ENCODE measurements at places on chromosomes 4 and X.

- ATAC-seq: no peak
These were observed 25.2 kb downstream of the NYX start for GRCh38 chrX:41472231-41472815.

DNA sequence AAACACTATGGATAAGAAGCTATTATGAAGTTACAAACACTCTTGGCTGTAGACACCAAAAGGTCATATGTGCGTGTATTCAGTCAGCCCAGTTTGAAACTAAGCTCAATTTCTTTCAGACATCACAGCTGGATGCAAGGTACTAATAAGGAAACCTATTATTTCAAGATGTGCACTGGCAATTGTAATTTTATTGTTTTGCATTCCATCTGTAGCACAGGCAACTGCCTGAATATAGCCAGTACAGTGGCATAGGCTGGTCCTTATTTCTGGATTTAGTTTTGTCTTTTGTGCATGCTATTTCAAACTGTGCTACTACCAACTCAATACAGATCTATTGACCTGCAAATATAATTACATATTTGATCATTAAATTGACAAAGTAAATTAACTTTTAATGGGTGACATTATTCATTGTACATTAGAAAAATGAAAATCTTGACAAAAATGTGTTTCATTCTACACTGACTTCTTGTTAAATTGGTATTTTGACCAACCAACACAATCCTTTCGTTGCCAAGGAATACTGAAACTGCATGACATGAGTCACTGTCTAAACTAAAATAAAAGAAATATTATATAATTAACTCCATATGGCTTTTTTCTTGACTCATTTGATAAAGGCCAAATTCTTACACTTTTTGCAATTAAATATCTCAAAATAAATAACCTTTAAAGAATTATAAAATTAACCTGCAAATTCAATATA lies 594.3 kb upstream of the ADGRL3 start:
- peak; percentile 85 for ATAC-seq

GRCh38 chr4:123064390-123064789 lies 142.0 kb upstream of the NUDT6 start:
- ATAC-seq: no peak

DNA sequence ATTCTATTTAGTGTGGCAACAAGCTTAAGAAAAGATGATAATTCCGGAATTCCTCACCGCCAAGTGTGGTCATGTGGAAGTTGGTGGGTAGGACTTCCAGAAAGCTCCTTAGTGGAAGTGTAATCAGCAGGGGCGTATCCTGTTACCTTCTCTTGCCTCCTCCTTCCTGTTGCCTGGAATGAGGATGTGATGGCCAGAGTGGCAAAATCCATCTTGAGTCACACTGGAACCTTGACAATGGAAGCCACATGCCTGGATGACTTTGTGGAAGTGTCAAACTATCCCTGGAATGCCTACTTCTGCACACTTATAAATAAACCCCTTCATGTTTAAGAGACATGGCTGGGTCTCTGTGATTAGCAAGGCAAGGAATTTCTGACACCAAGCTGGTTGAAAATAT lies 191.0 kb downstream of the PRDM5 start:
- ATAC-seq: no peak

DNA sequence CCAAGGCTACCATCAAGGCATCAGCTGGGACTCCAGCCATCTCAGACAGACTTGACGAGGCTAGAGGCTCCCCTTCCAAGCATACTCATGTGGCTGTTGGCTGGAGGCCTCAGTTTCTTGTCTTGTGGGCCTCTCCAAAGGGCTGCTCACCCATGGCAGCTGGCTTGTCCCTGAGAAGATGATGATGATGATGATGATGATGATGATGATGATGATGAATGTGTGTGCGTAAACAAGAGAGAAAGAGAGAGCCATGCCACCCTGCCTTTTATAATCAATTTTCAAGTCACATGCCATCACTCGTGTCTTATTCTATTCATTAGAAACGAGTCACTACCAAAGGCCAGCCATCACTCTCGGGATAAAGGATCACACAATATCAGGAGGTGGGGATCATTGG lies 60.5 kb upstream of the ADGRG2 start:
- ATAC-seq: no peak

- ATAC-seq: no peak
These were observed 38.7 kb downstream of the SPATA4 start for GRCh38 chr4:176156656-176157055.

GRCh38 chr4:134117392-134118183 lies 84.0 kb downstream of the PABPC4L start:
- no peak for ATAC-seq

- ATAC-seq: no peak
These were observed 88.4 kb downstream of the GPR143 start for GRCh38 chrX:9677098-9677739.

GRCh38 chr4:15914736-15915135 lies 23.8 kb downstream of the FGFBP1 start:
- no peak for ATAC-seq

GRCh38 chrX:135431886-135432285 lies 10.1 kb downstream of the SMIM10L2A start:
- no peak for ATAC-seq

- ATAC-seq: no peak
These were observed 279.6 kb downstream of the PDGFC start for GRCh38 chr4:156692016-156692415.

DNA sequence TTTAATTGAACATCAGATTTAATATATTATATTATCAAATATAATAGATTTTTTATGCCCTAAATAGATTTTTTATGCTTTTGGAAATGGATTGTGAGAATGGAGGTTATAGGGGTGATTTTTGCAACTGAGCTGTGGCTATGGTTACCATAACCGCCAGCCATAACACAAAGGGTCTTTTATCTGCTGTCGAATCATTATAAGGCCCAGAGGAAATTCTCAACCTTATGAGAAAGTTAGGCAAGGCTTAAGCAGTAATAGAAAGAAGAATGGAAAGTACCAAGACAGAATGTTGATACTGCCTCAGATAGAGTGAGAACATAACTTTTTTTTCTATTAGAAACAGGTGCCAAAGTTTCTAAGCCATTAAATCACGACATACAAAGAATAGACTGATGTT lies 26.3 kb upstream of the CXCL6 start:
- ATAC-seq: no peak

DNA sequence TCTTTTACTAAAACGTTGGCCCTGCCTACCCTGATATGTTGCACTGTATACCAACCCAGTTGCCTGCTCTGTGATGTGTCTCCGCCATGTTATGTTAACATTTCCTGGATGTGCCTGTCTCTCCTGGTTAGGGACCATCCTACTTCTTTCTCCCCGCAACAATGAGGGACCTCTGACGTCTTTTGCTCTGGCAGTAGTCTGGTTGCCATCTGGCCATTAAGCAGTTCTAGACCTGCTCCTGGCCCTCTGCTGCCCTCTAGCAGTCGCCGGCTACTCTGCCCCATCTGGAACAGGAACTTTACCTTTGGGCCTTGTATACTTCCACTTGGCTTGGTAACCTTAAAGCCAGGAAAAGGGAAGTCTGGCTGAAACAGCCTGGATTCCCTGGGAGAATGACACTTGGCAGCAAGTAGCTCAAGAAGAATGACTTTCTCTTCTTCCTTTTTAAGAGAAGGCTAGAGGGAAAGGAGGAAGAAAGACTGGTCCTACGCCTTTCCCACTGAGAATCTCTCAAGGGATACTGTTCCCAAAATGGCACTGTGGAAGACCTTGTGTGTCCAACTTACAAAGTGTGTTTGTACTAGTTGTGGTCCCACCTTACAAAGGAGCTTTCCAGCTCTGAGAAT lies 63.5 kb downstream of the GPC3 start:
- ATAC-seq: peak; percentile 94

DNA sequence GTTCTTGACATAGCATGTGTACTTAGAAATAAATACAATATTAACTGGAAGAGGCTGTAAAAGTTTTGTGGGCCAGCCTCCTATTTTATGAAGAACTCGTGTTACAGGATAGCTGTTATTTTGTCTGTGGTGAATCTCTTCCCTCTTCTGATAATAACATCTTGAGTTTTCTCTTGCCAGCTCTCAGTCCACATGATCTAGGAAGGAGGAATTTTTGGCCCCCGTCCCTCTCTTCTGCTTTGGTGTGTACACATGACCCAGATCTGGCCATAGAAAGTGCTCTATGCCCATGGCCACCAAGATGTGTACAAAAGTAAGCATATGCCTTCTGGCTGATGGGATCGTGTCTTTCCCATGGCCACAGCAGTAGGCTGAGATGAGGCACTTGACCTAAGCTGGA lies 108.0 kb upstream of the LEF1 start:
- ATAC-seq: no peak

DNA sequence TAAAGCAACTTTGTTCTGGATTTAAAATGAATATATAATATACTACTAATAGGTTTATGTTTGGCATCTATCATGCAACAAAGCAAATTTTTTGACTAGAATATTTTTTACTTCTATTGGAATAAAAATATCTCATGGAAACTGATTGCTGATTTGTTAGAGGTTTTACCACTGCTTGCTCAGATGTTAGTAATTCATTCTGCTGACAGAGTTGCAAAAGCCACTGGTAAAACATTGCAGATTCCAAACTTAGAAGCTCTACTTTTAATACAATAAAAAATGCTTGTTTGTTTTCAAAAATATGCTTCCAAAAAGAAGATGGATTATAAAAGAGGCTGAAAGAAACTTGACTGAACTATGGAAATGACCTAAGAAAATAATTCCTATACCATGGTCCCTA lies 795.2 kb downstream of the PCDH18 start:
- no peak for ATAC-seq

DNA sequence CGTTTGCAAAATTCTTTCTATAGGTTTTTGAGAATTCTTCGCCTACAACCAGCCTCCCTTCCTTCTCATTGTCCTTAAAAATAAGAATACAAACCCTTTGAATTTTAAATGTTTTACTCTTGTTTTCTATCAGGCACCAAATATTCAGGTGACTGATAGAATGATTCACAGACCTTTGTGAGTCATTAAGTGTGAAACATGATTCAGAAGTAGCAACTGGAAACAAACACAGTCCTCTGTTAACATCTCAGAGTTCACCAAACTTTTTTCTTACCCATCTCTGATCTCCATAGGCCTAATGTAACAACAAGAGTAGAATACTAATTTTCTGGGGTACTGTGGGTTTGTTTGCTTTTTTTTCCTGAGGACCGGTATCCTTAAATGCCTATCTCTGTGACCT lies 63.4 kb upstream of the MAB21L2 start:
- ATAC-seq: peak; percentile 68

GRCh38 chrX:132615391-132616131 lies 126.7 kb upstream of the MBNL3 start:
- peak; percentile 87 for ATAC-seq

GRCh38 chr4:57055886-57056285 lies 54.3 kb downstream of the IGFBP7 start:
- ATAC-seq: peak; percentile 49

- no peak for ATAC-seq
These were observed 63.4 kb downstream of the EFHC2 start for GRCh38 chrX:44280116-44280515.

DNA sequence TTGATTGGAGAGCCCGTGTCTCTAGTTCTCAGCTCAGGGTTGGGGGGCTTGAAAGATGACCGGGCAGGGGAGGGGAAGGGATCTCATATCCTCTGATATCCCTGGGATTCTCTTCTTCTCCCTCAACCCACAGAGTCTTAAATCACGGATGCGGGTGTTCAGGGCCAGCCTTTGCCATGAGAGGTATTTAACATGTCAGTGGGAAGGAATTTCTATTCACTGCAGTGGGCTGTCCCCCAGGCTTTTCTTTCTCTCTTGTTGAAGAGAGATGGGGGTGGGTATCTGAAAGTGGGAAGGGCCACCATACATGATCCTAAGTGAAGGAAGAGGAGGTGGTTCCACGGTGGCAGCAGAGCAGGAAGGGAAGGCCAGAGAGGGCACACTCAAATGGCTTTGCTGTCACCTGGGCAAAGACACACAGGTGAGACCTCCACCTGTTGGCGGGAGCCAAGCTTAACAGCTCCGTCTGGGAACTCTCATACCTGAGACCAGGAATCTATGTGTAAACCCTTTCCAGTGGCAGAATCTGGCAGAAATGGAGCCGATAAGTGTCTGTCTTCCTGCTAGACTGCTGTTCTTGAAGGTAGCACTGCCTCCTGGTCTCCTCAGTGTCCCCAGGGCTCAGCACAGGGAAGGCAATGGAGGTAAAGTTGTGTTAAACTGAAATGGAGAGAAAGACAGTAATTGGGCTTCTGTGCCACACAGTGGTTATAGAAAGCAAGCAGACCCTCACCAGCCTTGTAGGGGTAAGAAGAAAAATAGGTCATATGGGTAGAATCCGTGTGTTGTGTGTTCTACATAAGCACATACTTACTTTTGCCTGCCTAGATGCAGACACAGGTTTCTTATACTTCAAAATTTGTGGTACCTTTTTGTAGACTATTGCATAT lies 49.4 kb downstream of the RHOH start:
- no peak for ATAC-seq

GRCh38 chrX:24343719-24344118 lies 16.7 kb upstream of the SUPT20HL1 start:
- no peak for ATAC-seq

GRCh38 chr4:107066621-107067020 lies 30.5 kb upstream of the DKK2 start:
- no peak for ATAC-seq

Data from SK-N-SH treated with all-trans-retinoic acid at 6 μM for 48 hours (cell line).